ENCODE measurements at places on chromosomes 6 and 20.

DNA sequence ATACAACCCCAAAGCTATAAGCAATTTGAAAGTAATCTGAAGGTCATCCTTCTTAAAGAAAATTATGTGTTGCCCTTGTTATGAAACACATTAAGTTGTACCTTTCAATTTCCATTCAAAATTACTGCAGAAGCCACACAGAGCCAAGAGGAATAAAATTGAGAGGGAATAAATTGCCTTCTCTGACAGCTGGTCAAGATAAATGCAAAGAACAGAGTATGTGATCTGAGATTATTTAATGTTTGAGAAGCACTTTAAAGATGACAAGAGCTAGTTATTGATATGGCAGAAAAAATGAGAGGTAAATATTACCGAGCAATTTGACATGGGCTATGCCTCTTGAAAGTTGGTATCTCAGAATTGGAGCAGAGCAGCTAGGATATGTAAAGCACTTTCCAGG is 61.6 kb downstream of the TRDN start:
- DNase-seq = no peak

DNA sequence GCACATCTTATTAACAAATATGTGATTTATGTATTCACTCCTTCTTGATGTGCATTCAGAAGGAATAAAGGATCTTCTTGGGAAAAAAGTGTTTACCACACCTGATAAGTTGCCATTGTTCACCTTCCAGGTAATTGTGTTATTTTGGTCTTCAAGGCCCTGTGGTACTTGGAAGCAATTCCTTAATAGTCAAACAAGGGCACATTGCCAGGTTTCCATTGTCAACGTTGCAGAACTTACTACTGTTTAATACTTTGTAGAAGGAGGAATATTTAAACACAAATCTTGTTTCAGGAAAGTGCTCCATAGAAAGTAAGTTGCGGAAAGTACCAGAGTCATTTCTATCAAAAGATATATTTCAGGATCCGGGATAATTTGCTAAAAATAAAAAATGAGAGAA is 129.5 kb upstream of the SGK1 start:
- DNase-seq = no peak

- DNase-seq = no peak
These were observed 100.1 kb upstream of the SUPT3H start for GRCh38 chr6:45477790-45478189.

DNA sequence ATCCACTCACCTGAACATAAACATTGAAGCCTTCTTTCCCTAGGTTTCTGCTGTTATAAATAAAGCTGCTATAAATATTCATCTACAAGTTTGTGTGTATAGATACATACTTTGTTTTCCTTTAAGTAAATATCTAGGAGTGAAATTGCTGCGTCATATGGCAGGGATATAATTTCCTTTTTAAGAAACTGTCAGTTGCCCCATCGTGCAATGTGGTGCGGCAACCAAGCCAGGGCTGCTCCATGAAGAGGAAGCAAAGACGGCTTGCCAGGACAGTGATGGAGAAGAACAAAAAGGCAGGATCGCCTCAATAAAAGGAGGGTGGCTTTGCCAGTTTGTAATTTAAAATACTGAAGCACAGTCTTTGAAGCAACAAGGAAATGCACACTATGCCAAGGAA is 36.6 kb downstream of the CITED2 start:
- no peak for DNase-seq

DNA sequence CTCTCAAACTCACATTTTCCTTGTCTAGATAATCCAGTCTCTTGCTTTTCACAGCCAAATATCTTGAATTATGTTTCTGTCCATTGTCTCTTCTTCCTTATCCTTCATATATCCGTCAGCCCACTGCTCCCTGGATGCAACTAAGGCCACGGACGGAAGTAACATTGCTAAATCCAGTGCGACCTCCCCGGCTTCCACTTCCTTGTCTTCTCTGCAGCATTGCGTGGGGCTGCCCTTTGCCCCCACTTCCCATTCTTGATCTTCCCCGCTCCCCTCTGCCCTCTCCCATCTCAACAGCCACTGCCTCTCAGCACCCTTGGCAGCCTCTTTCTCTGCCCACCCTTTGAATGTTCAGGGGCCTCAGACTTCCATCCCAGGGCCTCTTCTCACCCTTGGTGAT is 190.4 kb upstream of the UST start:
- DNase-seq = no peak

- no peak for DNase-seq
These were observed 72.4 kb downstream of the SHLD1 start for GRCh38 chr20:5822569-5822968.
